ENCODE measurements at places on chromosomes 12 and 14. TPM values are rescaled to one million over a fixed set of nuclear protein-coding genes. Genes with fewer than 3 reads are reported as not detected.
A peak's percentile ranks its signal among the peaks of the same experiment; 100 is the strongest.

GRCh38 chr12:126030573-126030972 is 965.3 kb downstream of the AACS start:
- no peak for DNase-seq

- no peak for DNase-seq
Measured at GRCh38 chr14:29810064-29810463, 117.6 kb downstream of the PRKD1 start.

DNA sequence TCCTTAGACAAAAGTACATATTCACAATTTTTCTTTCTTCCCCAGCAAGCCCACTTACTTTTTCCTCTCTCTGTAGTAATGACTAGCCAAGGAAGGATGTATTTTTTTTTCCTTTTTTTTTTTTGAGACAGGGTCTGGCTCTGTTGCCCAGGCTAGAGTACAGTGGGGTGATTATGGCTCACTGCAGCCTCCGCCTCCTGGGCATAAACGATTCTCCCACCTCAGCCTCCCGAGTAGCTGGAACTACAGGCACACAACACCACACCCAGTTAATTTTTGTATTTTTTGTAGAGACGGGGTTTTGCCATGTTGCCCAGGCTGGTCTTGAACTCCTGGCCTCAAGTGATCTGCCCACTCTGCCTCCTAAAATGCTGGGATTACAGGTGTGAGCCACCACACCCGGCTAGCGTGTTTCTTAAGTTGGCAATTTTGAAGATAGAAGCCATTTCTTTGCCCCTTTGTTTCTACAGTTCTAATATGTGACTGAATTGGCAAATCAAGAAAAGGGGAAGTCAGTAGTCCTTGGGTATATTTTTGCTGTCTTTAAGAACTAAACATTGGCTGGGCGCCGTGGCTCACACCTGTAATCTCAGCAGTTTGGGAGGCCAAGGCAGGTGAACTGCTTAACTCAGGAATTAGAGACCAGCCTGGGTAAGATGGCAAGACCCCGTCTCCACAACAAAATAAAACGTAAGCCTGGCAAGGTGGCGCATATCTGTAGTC is 3.2 kb upstream of the NACA start:
- no peak for DNase-seq

- DNase-seq = no peak
Measured at GRCh38 chr14:62289471-62289870, 527.3 kb downstream of the SNAPC1 start.

DNA sequence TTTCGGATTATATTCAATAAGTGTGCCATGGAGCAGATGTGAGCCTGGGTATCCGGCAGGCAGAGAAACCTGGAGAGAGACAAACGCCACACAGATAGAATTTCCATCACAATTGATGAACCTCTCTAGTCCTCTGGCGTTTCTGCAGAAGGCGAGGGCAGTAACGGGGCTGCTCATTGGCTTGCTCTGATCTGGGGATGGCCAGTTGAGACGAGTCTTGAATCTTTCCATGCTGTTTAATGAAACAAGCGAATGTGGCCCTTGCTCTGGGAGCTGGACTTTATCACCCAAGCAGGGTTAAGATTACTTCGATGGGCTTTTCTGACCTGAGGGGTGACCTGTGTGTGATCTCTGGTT is 42.4 kb upstream of the CLMN start:
- no peak for DNase-seq

GRCh38 chr12:105910030-105910429 is 228.7 kb downstream of the NUAK1 start:
- no peak for DNase-seq

DNA sequence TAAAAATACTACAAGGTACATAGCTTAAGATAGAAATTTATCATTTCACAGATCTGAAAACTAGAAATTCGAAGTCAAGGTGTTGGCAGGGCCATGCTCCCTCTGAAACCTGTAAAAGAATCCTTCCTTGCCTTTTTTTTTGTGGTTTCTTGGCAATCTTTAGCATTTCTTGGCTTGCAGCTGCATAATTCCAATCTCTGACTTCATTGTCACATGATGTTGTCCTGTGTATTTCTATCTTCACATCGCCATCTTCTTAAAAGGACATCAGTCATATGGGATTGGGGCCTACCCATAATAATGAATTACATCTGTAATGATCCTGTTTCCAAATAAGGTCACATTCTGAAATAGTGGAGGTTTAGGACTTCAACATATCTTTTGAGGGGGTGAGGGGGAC is 250.4 kb downstream of the TMTC2 start:
- DNase-seq = no peak

GRCh38 chr12:88416155-88416554 is 164.1 kb downstream of the KITLG start:
- no peak for DNase-seq

GRCh38 chr12:109494348-109494881 is 17.0 kb downstream of the UBE3B start:
- no peak for DNase-seq

DNA sequence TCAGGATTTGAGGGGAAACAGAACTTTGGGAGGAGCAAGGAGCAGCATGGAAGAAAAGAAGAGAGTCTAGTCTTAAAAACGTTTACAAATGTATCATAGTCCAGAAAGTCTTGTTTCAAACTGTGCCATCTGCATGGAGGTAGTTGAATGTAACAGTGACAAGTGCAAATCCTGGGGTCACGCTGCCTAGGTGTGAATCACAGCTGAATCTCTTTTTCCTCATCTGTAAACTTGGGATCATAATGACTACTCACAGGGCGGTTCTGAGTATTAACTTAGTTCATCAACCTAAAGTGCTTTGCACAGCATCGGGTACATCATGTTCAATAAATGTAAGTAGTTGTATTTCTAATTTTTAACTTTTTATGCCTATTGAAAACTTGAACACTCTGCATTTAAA is 208.5 kb downstream of the CHST11 start:
- no peak for DNase-seq

DNA sequence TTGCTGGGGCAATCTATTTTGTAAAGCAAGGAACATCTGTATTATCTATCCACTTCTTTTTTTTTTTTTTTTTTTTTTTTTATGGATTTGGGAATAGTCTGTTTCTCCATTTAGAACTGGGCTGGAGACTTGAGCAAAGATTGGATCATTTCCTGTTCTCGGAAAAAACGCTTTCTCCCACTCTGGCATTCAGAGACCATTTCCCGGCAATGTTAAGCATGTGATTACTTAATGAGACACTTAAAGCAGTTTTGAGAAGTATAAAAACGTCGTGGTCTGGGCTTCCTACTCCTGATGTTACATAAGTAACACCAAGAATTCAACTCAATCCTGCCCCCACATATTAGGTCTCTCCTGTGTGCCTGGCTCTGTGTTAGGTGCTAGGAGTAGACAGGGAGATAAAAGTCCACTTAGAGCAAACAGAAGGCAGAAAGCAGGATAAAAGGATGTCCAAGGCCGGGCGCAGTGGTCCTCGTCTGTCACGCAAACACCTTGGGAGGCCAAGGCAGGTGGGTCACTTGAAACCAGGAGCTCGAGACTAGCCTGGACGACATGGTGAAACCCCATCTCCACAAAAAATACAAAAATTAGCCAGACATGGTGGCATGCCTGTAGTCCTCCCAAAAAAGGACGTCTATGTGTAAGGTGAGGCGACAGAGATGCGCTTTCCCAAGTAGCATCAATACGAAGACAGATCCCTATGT is 152.1 kb upstream of the GSC start:
- DNase-seq = no peak

- DNase-seq = peak; percentile 90
Measured at GRCh38 chr12:124512667-124513296, 54.6 kb downstream of the NCOR2 start.

DNA sequence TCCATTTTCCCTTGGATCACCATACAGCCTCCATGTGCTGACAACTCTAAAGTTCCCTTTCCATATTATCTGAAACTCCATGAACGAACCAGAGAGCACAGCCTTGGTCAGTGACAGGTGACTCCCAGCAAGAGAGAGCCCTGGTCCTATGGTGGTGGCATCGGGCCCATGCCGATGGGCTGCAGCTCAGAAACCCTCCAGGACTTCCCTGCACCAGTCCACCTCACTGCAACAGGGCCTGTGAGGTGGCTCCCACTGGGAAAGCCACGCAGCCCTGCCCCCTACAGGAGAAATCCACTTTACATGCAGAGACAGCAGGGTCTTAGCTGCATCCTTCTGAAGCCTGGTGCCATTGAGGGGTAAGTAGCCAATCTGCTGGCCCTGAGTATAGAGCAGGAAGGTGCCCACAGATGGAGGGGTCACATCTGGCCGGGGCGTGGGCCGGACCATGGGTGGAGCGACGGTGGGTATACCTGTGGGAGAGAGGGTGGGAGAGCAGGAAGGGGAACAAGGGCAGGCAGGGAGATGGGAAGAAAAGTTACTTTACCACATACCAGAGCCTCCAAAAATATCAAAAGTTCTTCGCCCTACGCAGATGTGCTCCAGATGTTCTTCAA is 24.7 kb downstream of the RTRAF start:
- no peak for DNase-seq

GRCh38 chr12:42090899-42091298 is 53.8 kb downstream of the GXYLT1 start:
- no peak for DNase-seq

DNA sequence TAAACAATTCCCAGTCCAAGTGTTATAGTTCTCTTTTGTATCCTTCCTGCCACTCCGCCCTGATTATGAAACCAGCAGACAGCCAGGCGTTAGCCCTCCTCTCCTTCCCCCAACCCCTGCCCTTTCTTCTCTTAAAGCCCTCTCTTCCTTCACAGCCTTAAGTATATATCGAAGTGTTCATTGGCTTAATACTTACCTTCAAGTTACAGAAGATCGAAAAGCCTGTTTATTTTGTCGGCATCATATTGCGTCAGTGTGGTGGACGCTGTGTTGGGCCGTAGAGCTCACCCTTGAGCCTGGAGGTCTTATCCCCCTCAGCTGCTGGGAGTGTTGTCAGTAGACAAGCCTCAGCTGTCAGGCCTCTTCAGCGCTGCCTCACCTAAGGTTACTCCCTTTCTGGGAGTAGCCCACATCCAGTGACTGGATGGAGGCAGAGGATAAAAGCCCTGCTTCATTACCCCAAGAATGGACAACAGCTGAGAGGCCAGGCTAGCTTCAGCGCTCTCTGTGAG is 36.2 kb downstream of the CMAS start:
- DNase-seq = no peak

GRCh38 chr12:5739917-5740316 is 205.1 kb downstream of the ANO2 start:
- DNase-seq = no peak

DNA sequence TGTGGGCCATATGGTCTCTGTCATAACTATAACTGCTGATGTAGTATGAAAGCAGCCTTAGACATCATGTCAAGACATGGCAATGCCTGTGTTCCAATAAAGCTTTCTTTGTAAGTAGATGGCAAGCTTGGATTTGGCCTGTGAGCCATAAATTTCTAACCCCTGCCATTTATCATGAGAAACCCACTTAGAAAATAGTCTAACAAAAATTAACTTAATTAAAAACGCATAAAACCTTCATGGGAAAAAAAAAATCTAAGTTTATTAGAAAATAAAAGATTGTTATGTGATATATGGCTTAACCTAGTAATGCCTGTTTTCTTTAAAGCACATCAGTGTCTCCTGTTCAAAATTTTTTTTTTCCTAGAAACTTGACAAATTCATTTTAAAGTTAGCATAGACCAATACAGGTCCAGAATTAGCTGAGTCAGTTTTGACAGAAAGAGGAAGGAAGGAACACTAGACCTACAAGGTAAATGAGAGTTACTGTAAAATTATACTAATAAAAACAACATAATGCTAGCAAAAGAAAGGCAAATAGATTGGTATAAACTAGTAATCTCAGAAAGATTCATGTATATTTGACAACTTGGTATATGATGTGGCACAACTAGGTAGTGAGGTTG is 68.2 kb downstream of the USP15 start:
- no peak for DNase-seq

- DNase-seq = no peak
Measured at GRCh38 chr14:23431486-23431885, 4.0 kb downstream of the MYH7 start.

DNA sequence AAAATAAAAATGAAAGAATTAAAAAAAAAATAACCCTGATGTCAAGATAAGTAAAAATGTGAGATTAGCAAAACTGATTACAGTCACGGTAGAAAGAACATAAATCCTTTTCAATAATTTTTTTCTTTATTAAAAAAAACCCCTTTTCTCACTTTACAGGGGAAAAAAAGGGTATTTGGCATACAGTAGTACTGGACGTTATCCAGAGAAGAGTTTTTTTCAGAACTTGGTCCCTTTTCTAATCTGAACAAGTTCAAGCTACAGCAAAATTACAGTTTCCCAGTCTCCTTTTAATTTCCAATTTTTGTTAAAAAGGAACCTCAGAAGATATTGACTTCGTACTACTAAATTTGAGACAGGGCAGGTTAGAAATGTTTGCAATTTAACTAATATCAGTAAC is 134.7 kb upstream of the DCN start:
- DNase-seq = no peak

DNA sequence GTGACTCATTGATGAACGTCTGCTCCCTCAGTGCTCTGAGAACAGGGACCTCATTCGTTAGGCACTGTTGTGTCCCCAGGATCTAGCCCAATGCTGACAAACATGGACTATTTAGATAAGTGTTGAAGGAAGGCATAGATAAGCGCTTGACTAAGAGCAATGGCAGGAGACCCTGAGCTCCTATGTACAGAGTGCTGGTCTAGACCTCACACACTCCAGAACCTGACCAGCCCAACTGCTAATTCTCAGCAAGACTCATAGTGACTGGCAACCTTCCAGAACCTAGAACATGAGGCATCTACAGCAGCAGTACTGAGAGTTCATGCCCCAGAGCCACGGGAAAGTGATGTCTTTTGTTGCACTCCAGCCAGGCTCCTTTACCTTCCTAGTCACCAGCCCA is 69.2 kb downstream of the CRACR2A start:
- DNase-seq = no peak

LRP1 gene
- 312 TPM for total RNA-seq

CLEC9A gene
- not detected for total RNA-seq

NUP107 gene
- total RNA-seq = 27.1 TPM

BICDL1 gene
- 58.6 TPM for total RNA-seq

CMA1 gene
- total RNA-seq = not detected

CD9 gene
- total RNA-seq = 159 TPM

IFNG-AS1 gene
- not detected for total RNA-seq

MIP gene
- total RNA-seq = not detected

FGD4 gene
- 54.8 TPM for total RNA-seq

PCK2 gene
- total RNA-seq = 34.1 TPM

GCH1 gene
- 17.2 TPM for total RNA-seq

TAS2R50 gene
- 3.2 TPM for total RNA-seq

FSCB gene
- not detected for total RNA-seq

TEX52 gene
- total RNA-seq = not detected

Data from omental fat pad (tissue), 4 donors.